ENCODE measurements at places on chromosomes 4 and X.

- DNase-seq = no peak
Measured at GRCh38 chr4:42720533-42720932, 63.6 kb upstream of the ATP8A1 start.

DNA sequence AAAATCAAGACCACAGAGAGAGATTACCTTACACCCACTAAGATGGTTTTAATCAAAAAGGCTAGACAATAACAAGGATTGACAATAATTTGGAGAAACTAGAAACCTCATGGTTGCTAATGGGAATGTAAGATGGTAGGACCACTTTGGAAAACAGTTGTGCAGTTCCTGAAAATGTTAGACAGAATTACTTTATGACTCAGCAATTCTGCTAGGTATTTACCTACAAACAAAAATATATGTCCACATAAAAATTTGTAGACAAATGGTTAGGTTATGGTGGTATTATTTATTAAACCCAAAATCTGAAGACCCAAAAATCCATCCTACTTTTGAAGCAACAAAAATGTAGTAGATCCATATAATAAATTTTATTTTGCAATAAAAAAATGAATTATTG, 1027.0 kb upstream of the ADGRL3 start:
- no peak for DNase-seq

- no peak for DNase-seq
Measured at GRCh38 chr4:82491251-82491960, 61.0 kb downstream of the ENOPH1 start.

DNA sequence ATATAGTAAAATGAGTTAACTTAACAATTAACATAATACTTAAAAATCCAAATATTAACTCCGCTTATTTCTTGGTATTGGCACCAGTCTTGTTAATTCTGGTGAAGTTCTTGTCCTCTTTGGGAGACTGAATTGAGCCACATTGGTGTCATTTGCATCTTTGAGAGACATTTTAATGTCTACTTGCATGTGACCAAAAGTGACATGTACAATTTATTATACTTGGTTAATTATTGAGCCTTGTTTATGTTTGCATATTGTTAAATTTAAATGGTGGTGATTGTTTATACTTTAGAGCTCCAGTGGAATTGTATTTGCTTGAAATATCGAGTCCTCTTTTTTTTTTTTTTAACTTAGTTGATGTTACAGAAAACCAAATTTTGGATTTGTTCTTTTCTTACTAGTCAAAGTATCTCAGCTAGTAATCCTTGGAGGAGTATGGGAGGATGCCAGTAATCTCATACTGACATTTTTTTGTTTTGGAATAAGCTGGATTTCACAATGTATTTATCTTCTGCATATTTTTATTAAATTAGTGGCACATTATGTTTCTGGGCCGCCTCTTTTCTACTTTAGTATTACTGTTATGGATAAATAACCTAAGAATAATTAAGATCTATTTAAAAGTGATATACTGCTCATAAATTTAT, 3.9 kb downstream of the SPCS3 start:
- DNase-seq = no peak

DNA sequence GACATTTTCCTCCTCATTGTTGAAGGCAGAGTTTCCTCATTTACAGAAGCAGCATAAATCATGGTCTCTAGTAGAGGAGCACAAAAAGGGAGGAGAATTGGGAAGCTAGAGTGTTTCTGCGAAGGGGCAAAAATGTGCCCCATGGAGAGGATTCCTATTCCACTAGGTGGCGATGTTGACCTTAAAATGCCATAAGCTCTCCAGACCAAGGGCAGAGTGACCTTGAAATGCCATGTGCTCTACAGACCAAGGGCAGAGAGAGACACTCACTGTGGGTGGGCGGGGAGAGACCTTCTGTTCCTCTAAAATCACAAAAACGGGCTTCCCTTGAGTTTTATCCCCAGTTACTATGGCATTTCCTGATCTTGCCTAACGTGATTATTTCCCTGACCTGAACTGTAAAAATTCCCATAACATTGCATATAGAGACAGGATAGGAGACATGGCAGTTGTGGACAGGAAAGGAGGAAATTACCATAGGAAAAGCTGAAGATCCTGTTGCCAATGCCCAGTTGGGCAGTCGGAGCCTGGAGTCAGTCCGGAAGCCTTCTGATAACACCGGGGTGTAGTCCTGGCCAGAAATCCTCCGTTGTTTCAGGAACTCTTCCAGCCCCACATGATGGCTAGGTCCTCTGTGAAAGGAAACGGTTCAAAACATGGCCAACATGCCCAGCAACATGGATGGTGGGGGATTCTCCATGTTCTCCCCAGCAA, 567.7 kb downstream of the MAGEB5 start:
- no peak for DNase-seq

- DNase-seq = no peak
Measured at GRCh38 chr4:127997534-127998388, 32.6 kb downstream of the ABHD18 start.

- DNase-seq = no peak
Measured at GRCh38 chr4:110415041-110415440, 60.9 kb upstream of the ENPEP start.

- no peak for DNase-seq
Measured at GRCh38 chr4:140937866-140938265, 181.7 kb upstream of the TBC1D9 start.

GRCh38 chrX:39726771-39727170, 371.0 kb downstream of the BCOR start:
- DNase-seq = no peak

DNA sequence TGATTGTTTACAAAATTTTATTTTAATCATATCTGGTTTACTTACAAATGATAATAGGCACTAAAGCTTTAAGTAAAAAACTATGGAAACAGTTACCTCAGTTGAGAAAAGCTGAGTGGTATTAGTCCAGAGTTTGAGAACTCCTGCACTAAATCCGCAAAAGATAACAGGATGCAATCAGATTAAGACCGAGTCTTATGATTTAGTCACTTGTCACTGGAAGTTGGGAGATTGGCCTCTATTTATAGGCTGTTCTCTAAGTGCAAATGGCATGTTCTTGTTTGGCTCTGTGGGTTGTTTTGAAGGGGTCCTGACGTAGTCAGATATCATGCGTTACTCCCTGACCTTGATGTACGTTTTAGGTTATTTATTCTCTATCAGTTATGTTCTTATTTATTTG, 6.3 kb downstream of the GPAT3 start:
- no peak for DNase-seq

- no peak for DNase-seq
Measured at GRCh38 chr4:67685532-67685859, 15.5 kb downstream of the UBA6 start.

- no peak for DNase-seq
Measured at GRCh38 chr4:159145318-159145991, 42.6 kb downstream of the RAPGEF2 start.

DNA sequence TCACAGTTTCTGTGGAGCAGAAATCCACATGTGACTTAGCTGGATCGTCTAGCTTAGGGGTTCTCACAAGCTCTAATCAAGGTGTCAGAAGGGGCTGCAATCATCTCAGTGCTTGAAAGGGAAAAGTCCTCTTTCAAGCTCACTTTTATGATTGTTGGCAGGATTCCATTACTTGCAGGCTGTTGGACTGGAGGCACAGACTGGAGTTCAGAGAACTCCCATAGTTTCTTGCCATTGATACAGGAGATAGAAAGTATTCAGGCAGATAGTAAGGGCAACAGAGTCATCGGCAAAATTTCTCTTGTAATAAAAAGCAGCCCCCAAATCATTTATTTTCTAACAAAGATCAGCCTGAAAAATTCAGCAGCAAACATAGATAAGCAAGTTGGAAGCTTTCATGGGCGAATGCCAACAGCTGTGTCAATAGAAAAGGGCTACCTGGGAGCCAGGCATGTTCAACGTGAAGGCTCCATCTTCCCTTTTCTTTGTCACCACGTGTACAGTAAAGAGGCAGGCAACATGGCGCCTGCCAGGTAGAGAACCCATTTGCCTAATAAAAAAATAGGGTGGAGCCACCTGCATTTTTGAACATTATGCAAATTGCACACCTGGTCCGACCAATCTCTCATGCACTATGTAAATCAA, 64.4 kb downstream of the CXCL13 start:
- DNase-seq = no peak

- no peak for DNase-seq
Measured at GRCh38 chr4:20464381-20464780, 212.7 kb downstream of the SLIT2 start.

DNA sequence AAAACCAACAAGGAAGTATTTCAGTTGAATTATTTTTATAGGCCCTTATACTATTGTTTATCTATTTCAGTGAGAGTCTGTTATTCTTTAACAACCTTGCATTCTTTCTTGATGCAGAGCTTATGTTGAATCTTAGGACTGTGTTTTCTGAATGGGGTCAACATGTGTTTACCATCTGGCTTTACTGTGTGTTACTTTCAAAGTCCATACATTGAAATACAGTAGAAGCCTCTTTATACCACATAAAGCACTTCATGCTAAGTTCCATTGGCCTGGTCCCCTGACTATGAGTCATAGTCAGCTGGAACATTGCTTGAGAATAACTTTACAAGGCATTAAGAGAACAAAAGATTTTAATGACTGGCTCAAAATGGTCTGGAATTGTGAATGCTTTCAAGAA, 152.6 kb downstream of the GASK1B start:
- DNase-seq = no peak

DNA sequence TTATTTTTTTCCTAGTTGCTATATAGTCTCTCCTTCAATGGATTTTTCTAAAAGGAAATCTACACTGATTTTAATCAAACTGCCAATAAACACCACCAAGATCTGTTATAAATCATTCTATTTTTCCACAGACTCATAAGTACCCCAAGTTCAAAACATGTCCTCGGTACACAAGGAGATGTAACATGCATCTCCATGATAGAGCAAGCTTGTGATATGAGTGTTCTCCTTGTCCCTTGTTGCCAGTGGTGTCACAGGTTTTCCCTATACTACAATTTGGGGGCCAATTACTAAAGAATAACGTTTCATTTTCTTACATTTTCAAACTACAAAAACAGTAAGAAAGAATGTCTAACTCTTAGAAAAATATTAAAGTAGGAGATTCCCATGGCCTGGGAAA, 491 bp downstream of the ARHGEF6 start:
- DNase-seq = no peak

DNA sequence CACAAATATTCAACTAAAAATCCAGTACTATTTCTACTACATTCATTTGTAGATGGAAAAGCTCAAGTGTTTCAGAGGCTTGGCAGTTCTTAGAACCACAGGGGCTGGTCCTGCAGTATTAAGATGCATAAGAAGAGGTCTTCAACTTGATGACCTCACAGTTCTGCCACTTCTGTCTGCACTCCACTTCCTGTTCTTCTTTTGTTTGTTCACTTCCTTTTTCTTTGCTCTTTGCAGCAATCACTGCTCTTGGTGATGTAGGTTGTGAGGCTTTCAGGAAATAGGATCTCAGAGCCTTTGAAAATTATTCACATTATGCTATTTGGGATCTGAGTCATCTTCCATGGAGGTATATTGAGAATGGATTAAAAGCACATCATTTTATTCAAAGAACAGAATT, 602.0 kb upstream of the CPEB2 start:
- no peak for DNase-seq

DNA sequence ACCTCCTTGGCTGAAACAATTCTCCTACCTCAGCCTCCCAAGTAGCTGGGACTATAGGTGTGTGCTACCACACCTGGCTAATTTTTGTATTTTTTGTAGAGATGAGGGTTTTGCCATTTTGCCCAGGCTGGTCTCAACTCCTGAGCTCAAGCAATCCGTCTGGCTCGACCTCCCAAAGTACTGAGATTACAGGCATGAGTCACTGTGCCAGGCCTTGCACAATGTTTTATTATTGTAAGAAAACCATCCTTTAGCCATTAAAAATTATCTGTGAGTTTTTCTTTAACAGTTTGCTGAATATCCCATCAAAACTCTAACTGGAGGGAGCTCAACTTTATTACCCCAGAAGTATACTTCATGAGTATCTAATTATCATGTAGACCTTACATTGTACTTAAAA, 900.3 kb downstream of the PCDH7 start:
- no peak for DNase-seq

- no peak for DNase-seq
Measured at GRCh38 chrX:17580539-17581152, 156.6 kb upstream of the SCML1 start.

DNA sequence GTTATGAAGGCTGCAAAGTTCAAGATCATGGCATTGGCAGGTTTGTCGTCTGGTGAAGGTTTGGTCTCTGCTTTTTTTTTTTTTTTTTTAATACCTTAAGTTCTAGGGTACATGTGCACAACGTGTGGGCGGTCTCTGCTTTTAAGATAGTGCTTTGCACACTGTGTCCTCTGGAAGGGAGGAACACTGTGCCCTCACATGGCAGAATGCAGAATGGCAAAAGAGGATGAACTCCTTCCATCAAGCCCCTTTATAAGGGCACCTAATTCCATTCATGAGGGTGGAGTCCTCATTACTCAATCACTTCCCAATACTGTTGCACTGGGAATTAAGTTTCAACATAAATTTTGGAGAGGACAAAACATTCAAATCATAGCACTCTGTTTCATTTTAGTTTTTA, 101.4 kb downstream of the GLRA2 start:
- DNase-seq = no peak

DNA sequence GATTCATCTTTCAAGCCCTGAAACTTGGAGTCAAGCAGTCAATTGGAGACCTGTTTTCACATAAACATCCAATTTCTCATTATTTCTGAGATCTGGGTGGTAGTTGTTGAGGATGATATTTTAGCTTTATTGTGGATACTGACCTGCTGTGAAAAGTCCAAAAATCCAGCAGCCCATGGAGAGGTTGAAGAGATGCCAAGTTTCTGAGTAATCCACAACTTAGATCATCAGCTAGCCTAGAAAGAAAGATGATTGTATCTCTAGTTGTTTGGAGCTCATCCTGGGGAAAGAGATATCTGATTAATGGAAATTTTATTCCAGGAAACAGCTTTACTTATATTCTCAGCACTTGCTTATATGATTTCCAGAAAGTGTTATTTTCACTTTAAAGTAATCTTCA, 48.6 kb upstream of the DCX start:
- no peak for DNase-seq

DNA sequence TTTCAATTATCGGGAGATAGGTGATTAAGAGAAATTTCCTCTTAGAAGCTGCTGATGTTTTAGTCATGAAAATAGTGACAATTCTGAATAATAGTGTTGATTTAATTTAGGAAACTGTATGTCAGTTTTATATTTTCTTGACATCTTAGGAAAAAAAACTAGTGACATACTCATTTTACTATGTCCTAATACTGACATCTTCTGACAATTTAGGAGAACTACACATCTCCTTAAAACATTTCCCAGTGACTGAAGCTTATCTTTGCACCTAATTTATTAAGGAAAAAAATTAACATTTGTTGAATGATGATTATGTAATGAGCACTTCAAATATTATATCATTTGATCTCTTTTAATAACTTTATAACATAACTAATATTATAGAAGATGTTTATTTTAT, 42.0 kb upstream of the RBMXL3 start:
- no peak for DNase-seq

GRCh38 chr4:113809311-113809710, 47.8 kb upstream of the CAMK2D start:
- no peak for DNase-seq

DNA sequence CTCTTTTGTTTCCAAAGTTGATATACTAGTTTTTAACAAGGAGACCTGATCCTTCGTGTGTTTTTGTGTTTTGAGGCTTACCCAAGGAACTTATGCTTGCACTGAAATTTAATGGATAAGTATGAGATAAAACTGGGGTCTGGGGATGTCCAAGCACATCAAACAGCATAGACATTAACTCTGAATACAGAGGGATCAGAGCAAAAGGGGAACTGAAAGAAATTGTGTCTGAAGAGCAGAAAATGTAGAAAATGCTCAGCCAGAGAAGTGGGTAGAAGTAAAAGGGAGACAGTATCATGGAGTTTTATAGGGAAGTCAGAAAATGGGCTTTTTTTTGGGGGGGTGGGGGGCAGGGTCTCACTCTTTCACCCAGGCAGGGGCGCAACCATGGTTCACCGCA, 695.4 kb downstream of the ARAP2 start:
- no peak for DNase-seq
